Ascending aorta (tissue), 2 donors: ENCODE measurements at places on chromosomes 7 and 10.

GRCh38 chr7:92221766-92222165 lies 23.9 kb downstream of the KRIT1 start:
- DNase-seq, result no peak

- DNase-seq, result no peak
Measured at GRCh38 chr7:70489813-70490212, 642.1 kb upstream of the GALNT17 start.

- no peak for DNase-seq
Measured at GRCh38 chr10:43822631-43823580, 174.2 kb upstream of the ZNF32 start.

DNA sequence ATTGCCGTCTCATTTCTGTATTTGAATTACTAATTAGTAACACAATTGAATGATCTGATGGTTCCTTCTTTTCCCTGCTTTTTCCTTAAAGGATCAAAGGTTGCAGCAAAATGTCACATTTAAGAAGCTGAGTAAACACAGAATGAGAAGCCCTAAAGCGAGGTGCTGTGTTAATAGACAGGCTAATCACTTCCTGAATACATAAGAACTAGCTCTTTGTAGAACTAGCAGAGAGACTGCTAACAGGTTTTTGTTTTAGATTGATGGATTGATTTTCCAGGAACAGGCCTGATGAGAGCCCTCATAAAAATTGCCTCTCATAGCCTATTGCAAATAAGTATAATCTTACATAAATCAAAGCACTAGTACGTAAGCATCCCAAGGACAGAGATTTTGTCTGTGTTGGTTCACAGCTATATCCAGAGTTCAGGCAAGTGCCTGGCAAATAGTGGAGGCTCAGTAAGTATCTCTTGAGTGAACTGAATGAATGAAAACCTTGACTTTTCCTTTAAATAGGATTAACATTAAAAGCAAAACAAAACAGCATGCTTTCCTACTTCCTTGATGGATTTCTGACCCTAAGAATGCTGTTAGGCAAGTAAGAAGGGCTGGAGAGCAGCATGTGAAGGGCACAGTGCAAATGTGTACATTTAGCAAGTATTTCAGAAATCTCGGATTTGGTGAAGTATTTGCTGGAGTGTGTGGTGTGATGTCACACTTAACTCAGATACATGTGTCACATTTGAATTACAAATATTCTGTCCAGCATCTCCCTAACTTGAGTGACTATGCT lies 3.3 kb downstream of the TMEM229A start:
- no peak for DNase-seq

- DNase-seq, result no peak
Measured at GRCh38 chr7:22025983-22026382, 80.3 kb upstream of the CDCA7L start.

- DNase-seq, result no peak
Measured at GRCh38 chr7:106313966-106314365, 29.2 kb upstream of the NAMPT start.

DNA sequence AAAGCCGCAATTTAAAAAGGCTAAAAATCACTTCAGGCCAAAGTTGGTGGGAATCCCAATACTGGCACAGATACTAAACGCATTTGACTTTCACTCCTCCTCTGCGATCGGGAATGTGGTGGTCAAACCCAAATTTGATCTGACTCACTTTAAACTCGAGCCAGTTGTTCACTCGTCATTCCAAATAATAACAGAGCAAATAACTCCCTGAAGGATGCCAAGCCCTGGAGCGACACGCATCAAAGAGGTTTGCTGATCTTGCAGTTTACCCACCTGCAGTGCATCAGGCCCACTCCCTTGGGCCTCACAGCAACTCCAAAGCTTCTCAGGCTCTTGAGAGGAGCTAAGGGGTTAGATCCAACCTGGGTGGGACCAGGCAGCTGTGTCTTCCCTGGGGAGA lies 12.2 kb downstream of the PTN start:
- no peak for DNase-seq

- peak; percentile 90 for DNase-seq
Measured at GRCh38 chr10:80196270-80196949, 8.9 kb downstream of the ANXA11 start.

DNA sequence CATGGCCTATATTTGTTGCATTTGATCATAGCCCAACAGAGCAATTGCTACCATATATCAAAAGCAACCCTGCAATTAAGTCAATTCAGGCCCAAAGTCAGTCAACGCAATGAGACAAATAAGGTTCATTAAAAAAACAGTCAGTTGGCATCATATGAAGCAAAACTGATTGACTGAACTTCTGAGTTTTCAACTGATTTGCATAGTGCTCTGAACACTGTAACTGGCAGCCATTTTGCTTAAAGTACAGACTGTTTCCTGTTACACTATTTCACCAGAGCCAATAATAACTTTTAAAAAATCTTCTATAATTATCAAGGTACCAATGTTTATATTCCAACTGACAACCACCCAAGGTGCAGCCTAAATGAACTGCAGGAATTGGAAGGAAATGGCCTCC lies 68.4 kb upstream of the RAPGEF5 start:
- DNase-seq, result no peak

- no peak for DNase-seq
Measured at GRCh38 chr7:99614495-99614894, 2.3 kb upstream of the ZSCAN25 start.

GRCh38 chr7:77184990-77185389 lies 14.6 kb downstream of the FGL2 start:
- no peak for DNase-seq

DNA sequence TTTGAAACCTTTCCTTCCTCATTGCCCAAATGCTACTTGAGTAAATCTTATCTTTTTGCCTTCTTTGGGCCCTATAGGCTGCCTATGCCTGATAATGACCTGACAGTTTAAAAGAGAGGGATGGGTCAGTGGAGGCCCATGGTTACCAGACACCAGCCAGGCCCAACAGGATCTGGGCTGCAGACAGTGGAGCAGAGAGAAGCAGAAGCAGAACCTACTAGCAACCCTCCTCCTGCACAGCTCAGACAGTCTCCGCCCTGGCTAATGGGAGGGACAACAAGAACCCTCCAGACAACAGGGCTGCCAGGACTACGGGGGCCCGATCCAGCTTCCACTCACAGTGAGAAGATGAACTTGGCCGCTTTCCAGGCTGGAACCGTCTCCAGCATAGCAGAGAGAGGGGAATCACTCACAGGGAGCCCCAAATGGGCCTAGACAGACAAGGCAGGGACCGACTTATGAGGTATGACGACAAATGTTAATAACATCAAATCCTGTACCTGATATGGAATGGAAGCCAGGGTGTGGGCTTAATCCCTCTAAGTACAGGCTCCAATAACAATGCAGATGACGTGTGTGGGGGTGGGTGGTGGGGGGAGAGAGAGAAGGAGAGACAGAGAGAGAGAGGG lies 31.7 kb upstream of the DGKI start:
- DNase-seq, result peak; percentile 74

GRCh38 chr7:102117743-102118142 lies 168.9 kb upstream of the SH2B2 start:
- DNase-seq, result no peak

- DNase-seq, result no peak
Measured at GRCh38 chr7:98165827-98166667, 45.2 kb upstream of the BHLHA15 start.

DNA sequence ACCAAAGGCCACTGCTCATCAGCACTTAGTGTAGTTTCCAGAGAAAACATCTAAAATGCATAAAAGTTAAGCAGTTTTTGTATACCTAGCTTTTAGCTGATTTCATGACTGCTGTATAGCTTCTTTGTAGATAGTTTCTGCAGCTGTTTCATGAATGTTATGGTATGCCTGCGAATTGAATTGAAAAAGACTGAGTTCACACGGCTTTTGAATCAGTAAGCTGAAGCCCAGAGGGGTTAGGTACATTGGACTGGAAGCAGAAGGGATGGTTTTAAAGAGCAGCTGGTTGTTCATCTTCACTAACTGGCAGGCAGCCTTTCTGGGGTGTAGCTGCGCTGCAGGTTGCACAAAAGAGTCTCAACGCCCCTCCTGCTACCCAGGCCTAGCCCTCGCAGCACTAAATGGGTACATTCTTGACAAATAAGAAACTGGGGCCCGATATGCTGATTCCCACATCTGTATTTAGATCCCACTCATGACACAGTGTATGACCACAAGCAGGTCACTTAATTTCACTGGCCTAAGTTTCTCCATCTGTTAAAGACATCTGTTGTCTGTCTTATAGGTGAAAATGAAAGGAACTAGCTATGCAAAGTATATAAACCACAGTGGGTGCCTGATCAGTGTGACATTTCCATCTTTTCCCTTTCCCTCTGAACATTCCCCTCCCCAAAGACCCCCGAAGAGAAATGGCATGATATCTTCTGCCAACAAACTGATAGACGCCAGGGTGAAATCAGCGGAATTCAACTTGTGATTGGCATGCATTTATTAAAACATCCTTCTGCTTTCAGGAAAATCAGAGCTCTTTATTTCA lies 85.9 kb upstream of the AGBL3 start:
- no peak for DNase-seq

- DNase-seq, result no peak
Measured at GRCh38 chr7:123916240-123916724, 8.8 kb upstream of the SPAM1 start.

GRCh38 chr7:23043441-23043840 lies 29.5 kb upstream of the HYCC1 start:
- no peak for DNase-seq
